ENCODE measurements at places on chromosomes 11 and 22. TPM values are rescaled to one million over a fixed set of nuclear protein-coding genes. Genes with fewer than 3 reads are reported as not detected.

GRCh38 chr11:130118165-130118564 lies 41.4 kb upstream of the ST14 start:
- DNase-seq, result no peak

Gene TMEM223
- 6.7 TPM for total RNA-seq

DNA sequence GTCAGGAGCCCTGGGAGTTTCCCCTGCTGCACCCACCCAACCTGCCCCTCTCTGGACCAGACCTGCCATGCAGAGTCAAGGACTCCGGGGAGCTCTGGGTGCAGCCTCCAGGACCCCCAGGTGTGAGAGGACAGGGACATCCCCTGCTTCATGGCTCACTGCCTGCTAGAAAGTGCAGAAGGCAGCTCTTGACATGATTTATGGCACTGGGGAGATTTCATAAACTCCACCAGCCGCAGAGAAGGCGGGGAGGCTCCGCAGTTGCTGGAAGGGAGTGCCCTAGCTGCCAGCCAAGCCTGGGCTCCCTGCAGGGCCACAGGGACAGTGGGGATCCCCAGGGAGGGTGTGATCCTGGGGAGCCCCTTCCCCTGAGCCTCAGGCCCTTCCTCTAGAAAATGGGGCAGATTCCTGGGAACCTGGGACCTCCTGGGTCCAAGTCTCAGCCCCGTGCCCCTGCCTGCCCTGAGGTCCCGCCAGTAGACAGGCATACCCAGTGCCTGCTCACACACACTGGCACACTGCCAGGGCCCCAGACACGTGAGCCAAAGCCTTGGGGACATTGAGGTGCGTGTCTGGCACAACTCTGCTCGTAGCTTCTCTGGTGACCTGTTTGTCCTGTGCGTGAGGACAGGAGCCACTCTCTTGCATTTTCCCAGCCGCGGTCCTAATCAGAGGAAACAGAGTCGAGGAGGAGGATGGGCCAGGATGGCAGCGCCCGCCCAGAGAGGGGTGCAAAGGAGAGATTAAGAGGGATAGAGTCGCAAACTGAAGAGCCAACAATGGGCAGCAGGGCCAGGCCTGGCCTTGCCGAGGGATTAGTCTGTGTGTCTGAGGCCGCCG lies 13.8 kb downstream of the CABP7 start:
- no peak for DNase-seq

Gene C11orf52
- 6.4 TPM for total RNA-seq

- no peak for DNase-seq
Observed at GRCh38 chr22:33070600-33070999, 12.4 kb upstream of the SYN3 start.

DNA sequence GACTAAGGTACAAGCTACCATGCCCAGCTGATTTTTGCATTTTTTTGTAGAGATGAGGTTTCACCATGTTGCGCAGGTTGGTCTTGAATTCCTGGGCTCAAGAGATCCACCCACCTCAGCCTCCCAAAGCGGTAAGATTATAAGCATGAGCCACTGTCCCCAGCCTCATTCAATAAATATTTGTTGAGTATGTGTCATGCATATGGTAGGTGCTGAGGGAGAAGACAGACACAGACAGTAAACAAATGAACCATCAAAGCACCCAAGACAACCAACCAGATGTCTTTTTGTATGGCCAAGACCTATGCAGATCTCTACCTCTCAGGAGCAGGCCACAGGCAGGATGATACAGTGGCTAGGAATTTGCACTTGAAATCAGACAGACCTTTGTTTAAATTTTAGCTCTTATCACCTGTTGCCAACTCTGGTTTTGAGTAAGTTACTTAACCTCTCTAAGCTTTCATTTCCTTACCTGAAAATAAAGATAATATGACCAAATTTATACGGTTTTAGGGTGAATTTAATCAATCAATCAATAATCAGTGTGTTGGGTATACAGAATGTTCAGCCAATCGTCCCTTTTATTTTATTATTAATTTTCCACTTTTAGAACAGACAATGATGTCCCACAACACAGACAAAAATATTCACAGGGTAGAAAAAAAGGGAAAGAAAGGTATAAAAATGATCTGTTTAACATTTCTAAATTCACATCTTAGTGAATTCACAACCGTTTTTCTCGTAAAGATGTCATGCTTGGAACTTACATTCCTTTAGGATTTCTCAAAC lies 128.2 kb downstream of the SGSM3 start:
- DNase-seq, result no peak
